Cortex of kidney (tissue), 1 donor: ENCODE measurements at places on chromosomes 3 and 15.

DNA sequence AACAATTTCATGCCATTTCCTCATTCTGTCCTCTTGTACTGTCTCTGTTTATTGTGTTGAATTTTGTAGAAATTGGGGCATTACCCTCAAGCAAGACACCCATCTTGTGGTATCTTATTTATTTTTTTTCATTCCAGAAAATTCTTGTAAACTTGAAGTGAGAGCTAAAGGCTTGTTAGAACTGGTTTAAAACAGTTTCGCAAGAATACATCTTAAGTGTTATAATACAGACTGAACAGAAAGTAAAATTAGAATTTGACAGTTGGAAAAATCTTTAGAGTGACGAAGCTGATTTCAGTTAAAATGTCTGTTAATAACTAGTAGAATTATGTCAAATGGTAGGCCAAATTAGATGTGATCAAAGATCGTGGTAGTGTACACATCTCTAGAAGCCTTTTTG is 26.9 kb downstream of the RNF13 start:
- DNase-seq = no peak

DNA sequence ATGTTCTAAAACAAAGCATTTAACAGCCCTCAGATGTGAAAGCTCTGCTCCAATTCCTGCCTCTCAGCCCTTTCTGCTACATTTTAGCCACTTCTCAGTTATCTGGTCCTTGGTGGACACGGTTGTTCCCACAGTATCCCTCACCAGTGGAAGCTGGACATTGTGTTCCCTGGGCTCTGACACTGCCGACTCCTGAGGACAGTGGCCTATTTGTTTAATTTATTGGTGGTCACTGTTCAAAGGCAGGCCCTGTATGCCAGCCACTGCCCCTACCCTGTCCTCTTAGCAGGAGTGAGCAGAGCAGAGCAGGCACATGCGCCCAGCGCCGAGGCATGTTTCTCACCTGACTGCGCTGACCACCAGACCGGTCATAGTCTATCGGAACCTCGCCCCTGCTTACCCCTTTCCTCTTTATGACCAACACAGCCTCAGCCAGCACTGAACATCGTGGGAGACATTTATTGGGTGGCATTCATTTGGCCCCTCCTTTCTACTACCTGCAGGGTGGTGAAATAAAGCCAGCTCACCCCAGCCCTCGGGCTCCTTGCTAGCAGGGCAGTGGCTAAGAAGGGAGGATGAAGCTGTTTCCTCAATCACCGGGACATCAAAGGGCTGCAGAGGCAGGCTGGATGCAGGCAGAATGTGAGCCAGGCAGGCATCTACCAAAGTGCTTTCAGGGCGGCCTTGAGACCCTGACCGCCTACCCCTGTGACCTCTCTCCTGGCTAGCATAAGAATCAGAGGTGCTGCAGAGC is 54.3 kb upstream of the HACD2 start:
- DNase-seq = no peak

DNA sequence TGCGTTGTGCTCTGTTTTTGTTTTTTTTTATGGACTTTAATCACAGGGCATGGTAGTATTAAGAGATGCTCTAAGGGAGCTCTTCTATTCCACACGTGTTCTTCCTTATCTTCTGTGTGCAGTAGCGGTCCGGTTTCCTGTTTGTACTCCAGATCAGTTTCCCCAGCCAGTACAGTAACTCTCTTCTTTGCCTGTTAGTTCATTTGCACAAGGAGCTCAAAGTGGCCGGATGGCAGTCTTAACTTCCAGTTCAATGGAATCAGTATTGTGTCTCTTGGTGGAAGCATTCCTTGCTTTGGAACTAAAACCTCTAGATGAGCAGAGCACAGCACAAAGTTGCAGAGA is 122.0 kb downstream of the KLF13 start:
- DNase-seq = no peak

DNA sequence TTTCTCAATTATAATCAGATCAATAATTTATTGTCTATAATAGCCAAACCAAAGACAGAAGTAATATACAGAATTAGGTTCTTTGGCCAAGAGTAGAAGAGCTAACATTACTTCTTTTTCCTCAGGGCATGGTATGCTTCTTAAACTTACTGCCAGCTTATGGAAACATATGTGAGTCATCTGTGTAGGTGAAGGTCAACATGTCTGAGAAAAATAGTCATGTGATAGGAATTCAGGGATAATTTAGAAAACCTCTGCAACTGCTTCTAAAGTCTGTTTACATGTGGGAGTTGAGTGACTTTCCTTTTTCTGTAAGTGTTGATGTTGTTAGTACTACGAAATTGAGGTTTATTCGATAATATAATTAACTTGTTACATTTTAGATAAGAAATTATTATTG is 19.2 kb upstream of the MAP6D1 start:
- no peak for DNase-seq

GRCh38 chr15:73972984-73973682 is 19.0 kb downstream of the STOML1 start:
- DNase-seq = no peak

DNA sequence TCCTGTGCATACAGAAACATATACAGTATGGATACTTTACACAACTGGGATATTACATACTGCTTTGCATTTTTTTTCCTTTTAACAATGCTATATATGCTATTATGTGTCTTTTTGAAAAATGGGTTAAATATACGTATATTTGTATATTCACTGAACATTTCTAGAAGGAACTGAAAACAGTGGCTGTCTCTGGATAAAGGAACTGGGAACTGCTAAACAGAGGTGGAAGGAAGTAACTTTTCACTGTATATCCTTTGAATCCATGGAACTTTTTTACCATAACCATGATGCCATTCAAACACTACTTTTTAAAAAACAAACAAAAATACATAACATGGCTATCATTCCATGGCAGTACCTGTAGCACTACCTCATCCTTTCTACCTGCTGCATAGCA is 1.8 kb downstream of the MTFMT start:
- DNase-seq = no peak

GRCh38 chr3:126105691-126106187 is 21.8 kb upstream of the SLC41A3 start:
- no peak for DNase-seq

DNA sequence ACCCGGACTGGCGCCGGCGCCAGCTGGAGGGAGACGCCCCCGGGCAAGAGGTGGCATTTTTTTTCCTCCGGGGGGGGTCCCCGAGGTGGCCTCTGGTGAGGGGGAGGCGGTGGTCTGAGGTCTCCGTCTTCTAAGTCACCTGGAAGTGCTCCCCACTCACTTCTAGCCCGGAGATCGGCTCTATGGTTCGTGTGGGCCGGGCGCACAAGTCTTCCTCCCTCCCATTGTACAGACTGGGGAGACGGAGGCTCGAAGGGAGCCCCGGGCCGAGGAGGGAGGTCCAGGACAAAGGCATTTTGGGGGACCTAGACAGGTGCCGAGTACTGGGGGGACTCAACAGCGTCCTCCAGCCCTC is 4.4 kb downstream of the GATA2 start:
- no peak for DNase-seq

DNA sequence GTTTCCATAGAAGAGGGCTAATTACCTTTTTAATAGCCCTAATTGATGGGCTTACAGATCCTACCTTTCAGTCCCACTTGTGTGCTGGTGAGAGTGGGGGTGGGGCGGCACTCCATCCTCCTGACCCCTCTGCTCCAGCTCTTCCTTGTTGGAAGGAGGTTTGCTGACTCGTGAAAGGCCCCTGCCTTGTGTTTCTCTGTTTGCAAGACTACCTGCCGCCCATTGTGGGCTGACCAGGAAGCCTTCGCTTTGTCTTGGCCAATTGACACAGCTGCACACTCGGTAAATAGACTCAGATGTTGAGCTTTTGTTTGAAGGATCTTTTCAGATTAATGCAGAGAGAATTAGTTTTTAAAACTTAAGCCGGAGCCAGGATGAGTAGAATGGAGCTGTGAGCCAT is 197.3 kb upstream of the HES1 start:
- no peak for DNase-seq

- DNase-seq = no peak
Measured at GRCh38 chr3:25610779-25611178, 53.9 kb downstream of the TOP2B start.

DNA sequence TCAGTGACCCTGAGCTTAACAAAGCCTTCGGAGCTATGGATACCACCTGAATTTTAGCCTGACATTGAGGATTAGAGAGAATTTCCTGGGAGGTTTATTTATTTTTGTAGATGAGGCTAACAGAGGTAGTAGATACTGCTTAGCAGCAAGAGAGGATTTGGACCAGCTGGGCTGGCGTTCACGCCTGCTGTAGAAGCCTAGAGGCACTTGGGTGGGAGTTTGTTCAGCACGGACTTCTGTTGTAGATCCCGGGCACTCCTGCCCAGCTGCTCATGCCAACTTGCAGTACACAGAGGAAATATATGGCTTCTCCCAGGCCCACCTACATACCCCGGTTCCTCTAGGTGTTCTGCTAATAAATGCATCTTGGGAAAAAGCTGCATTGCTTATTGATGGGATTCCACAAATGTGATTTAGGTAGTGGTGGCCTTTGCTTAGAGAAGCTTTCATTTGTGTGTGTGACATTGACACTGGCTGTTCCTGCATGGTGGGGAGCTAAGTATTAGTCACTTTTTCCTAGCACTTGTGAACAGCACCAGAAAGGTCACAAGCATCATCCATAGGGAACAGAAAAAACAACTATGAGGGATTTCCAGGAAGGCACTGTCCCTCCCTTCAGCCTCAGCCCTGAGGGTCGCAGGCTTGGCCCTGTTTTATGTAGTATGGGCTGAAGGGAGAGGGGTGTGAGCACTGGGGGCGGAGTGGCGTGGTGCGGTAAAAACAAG is 324.8 kb upstream of the LRRFIP2 start:
- DNase-seq = no peak

DNA sequence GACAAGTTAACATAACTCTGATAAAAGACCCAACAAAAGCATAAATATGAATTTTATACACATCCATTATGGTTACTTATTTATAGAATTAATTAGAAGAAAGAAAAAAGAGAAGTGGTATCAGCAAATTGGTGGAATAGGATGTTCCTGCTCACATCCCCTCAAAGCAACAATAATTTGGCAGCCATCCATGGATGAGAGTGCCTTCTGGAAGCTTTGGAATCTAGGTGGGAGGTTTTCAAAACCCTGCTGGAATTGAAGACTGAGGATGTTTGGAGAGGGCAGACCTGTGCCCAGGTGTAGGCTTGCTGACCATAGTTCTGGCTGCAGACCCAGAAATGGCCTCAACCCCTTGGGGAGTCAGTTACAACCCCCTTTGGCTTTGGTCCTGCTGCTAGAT is 91.2 kb downstream of the EDEM1 start:
- DNase-seq = no peak

DNA sequence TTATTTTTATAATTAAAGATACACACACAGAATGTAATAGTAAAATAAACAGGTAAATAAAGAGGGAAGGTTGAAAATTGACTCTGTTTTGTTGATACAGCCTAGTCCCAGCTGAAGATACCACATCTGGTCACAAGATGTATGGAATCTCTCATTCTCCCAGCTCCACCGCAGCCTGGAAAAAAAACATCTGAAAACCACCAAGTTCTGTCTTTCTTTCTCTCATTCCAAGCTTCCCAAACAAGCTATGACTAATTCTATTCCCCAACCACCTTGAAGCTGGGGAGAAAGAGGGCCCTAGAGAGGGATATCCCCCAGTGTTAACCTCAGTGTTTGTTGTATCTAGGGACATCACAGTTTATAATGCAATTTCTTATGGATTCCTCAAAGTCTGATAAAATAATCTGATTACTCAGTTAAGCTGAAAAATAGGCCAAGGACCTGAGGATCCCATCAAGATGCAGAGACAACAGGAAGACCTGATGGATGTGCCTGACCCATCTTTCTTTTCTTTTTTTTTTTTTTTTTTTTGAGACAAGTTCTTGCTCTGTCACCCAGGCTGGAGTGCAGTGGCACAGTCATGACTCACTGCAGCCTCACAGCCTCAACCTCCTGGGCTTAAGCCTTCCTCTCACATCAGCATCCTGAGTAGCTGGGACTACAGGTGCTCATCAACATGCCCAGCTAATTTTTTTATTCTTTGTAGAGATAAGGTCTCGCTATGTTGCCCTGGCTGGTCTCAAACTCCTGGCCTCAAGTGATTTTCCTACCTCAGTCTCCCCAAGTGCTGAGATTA is 38.1 kb downstream of the SRGAP3 start:
- DNase-seq = no peak

DNA sequence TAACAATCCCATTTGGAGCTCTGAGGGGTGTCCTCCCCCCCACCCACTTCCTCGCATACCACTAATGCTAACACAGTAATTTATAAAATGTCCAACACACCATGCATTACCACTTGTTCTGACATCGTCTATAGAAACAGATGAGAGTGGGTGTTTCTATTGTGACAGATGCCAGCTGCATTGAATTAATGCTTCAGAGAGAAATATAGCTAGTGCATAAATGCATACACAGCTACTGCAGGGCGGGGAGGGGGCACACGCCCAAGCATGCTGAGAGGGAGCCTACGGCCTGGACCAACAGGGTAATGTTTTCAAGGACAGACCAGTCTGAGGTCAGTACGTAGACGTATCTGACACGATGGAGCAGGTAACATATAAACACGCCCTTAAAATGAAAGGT is 106.0 kb upstream of the FEZF2 start:
- DNase-seq = no peak

- DNase-seq = no peak
Measured at GRCh38 chr3:122410639-122411038, 5.2 kb downstream of the WDR5B start.

GRCh38 chr3:188899881-188900280 is 271.9 kb upstream of the TPRG1 start:
- no peak for DNase-seq

DNA sequence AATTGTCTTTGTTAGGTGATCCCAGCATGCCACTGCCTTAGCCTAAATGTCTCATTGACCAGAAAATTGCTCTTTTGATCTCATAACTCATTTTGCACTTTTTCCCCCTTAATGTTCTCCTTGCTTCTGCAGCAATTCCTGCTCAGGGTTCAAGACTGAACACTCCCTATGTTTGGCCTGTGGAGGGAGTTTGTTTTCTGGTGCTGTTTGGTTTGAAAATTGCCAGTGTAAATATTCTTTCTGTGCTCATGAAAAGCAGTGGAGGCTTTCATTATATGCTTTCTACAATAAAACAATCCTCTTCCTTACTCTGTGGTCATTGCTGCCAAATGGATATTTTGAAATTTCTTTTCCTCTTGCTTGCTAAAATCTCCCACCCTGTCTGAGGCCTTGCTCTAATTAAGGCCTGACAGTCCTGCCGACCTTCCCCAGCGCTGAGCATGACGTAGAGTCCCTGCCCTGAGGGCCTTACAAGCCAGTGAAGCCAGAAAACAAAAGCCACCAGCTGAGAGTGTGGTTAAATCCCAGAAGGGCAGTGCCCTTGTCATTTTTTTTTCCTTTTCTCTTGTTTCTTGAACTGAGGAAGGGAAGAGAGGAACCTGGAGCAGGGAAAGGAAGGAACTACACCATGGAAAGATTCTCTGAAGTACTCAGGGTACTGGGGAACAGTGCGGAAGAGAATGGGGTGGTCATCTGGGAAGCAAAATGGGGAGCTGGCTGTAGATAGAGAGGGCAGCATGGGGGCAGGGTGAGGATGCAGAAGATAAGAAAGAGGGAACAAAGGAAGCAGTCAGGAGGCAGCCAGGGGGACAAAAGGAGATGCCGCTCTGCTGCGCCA is 24.8 kb downstream of the ZBTB38 start:
- no peak for DNase-seq
